ENCODE measurements at places on chromosomes 12 and 14.

DNA sequence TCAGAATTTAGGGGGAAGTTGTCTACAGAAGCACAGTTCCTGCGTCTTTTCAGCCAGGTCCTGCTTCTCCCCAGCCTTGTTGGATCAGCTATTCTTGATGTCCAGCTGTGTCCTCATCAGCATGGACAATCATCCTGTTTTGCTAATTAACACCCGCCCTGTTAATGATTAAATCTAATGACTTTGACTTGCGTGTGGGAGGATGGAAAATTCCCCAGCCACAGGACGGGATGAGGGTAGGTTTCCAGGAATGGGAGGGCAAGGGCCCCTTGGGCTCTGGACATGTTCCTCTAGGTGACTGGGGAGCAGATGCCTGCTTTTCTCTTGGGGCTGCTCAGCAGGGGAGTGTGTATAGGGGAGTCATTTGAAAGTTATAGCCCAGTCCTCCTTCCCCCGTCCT is 5.3 kb upstream of the PPP1R1A start:
- no peak for DNase-seq

- no peak for DNase-seq
Observed at GRCh38 chr12:92065018-92065499, 80.6 kb downstream of the BTG1 start.

DNA sequence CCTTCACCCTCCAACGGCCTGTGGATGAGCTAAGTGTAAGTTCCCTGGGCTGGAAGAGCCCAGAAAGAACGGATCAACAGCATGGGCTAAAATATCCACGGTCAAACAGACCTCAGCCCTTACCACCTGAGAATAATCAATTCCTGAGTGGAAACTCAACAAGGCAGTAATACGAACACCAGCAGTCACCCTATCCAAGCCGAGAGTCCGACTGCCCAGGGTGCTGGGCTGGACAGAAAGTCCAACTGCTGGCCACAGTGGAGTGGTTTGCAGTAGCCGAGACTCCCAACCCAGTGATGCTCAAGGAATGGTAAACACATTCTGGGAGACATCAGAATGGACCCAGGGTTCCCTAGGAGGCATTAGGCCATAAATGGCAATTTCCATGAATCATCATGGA is 36.8 kb downstream of the ANO2 start:
- no peak for DNase-seq

DNA sequence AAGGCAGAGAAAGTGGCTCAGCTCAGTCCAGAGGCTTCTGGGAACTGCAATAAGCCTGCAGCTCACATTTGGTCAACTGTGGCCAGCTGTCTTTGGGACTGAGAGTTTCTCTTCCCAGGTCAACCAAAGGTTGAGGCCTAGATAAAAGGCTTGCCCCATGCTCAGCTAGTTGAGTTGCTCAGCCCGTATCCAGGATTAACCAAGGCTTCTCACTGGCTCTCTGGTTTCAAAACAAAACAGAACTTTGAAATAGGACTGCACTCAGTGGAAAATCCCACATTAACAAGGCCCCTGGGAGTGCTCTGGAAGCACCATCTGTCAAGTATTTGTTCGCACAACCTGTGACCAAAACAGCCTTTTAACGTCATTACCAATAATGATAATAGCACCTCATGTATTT is 40.3 kb upstream of the NUAK1 start:
- DNase-seq, result no peak

- no peak for DNase-seq
Observed at GRCh38 chr14:100045642-100046344, 19.4 kb upstream of the EVL start.

- DNase-seq, result no peak
Observed at GRCh38 chr14:74841230-74842207, 34.4 kb downstream of the PROX2 start.

GRCh38 chr12:124780336-124780735 is 83.3 kb downstream of the SCARB1 start:
- DNase-seq, result no peak

DNA sequence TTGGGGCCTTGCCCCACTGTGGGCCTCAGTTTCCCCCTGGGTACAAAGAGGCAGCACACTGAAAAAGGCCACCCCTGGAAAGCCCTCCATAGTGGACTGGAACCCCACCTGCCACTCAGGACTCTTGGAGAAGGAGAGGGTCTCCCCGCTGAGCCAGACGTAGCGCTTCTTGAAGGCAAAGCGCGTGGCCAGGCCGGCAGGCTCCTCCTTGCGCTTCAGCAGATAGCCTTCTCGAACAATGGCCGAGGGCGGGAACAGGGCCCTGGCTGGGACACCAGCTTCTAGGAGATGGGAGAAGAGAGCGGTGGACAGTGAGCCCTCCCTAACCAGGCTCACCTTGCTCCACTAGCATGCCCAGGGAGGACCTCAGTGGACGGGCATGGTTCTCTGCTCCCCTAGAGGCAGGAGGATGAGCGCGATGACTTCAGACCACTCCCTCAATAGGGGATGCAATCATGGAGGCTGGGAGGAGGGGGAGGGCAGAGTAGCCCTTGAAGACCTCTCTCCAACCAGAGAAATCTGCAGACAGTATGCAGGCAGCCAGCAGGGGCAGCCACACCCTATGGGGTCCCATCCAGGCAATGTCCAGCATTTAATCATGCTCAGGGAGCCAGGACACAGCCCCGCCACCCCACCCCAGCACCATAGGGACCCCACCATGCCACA is 29.8 kb downstream of the RASAL1 start:
- no peak for DNase-seq

GRCh38 chr14:22556990-22557623 is 31.9 kb downstream of the DAD1 start:
- peak; percentile 8 for DNase-seq

DNA sequence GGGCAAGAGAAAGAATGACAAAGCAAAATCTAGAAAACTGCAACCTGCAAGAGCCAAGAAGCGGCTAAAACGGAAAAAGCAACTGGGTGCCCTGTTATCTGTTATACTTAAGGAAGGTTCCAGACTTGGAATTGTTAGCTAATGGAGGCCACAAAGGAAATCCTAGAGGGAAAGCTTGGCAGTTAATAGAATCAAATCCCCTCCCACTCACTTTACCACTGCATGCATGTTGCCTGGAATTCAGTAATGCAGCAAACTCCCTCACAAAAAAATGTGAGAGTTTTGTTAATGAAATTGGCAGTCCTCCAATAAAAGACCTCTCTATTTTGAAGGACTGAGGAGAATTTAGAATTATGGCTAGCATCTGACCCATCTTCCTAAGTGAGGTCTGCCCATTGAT is 164.2 kb upstream of the SOX5 start:
- DNase-seq, result no peak

DNA sequence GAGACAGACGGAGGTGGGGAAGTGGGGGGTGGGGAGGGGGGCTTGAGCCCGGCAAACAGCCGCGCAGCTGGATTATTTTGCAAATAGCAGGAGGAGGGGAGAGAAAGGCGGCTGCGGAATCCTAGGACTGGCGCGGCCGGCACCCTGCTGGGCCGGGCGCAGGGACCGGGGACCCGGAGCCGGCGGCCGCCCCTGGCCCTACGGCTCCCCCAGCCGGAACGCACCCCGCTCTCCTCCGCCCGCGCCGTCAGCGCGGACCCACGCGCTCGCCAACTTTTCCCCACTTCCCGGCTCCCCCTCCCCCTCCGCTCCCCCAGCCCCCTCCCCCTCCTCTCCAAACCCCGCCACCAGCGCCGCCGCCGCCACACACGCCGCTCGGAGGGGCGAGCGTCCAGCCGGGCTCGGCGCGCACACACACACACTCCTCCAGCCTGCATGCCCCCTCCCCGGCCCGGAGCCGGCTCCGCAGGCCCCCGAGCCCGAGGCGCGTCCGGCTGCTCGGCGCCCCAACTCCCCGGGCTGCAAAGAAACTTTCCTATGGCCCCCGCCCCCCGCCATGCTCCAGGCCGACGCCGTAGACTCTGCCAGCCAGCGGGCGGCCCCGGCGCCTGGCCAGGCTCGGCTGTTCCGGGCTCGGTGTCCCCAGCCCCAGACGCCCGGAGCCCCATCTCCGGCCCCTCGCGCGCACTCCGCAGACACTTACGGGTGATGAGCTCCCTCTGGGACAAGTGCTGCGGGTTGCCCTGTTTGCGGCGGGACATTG is 1.4 kb downstream of the BCL11B start:
- no peak for DNase-seq

DNA sequence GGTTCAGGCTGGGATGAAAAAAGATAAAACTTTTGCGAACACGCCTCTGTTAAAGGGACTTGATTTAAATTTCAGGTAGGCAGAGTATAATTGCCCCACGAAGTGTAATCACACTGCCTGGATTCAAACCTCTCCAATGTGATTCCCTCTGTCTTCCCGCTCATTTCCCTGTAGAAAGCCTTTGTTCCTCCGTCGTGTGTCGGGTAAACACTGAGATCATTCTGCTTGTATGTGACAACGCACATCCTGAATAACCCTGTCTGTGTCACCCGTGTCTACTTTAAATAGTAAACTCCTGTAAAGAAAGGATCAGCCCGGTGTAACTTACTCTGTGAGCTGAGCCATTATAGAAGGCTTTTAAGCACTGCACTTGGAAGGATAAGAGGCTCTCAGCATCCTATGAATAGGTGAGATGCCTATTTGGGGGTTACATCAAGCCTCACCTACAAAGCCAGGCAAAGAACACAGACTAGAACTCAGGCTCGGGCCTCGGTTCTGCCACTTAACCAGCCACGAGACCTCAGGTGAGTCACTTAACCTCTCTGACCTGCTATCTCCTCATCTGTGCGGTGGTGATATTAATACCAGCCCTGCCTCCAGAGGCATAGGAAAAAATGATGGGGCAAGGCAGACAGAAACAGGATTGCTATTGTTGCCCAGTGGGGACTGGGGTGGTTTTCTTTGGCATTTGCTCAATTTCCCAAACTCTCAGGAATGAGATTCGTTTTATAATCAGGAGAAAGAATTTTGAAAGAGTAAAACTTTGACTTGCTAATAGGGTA is 74.2 kb downstream of the RBM19 start:
- DNase-seq, result no peak

- no peak for DNase-seq
Observed at GRCh38 chr12:19432309-19433170, 6.8 kb upstream of the AEBP2 start.

DNA sequence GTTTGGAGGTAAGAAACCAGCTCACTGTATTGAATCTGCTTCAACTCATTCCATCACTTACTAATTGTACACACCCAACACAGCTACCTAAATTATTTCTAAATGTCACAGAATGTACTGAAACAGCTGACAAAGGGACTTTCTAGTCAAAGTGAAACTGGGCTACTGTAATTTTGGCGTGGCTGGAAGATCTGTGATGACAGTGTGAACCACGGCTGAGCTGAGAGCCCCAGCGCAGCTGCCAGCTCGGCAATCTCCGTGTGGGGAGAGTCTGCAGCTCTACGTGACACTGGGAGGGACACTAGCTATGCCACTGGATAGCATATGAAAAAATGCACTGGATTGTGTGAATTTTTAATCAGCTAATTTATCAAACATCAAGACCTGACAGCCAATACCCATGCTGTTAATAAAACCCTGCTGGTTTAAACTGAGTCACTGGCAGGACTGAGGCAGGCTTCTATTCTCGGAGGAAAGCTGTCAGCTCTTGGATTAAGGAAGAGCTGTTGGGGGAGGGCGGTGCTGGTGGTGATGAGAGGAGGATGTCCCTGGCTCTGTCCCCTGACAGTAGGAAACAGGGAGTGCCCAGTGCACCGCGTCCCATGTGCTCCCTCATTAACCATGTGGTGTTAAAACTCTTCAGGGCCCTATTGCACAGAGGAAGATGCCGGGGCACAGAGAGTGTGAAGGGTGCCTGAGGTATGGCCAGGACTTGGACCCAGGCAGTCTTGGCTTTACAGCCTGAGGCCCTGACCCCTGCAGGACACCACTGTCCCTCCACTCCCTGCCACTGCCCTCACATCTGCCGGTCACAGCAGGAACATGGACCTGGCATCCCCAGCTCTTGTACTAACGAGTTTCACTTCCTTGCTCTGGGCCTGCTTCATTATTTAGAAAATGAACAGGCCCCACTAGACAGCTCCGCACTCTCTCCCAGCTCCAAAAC is 13.3 kb downstream of the SLC15A4 start:
- DNase-seq, result no peak

DNA sequence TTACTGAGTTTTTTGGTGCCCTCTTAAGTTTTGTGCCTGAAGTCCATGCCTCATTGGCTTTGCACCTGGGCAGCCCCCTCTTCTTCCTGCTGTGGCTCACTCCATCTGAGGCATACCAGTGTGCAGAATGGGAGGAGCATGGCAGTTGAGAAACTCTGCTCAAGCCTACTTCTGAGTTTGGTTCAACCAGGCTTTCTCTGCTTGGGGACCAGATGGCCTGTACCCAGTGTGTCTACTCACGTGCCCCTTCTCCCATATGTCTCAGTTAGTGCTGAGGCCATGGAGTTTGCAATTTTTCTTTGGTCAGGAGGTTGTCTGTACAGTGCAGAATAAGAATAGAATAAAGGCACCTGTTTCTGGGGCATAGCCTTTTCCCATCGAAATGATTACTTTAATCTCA is 383.3 kb upstream of the DDHD1 start:
- DNase-seq, result no peak

DNA sequence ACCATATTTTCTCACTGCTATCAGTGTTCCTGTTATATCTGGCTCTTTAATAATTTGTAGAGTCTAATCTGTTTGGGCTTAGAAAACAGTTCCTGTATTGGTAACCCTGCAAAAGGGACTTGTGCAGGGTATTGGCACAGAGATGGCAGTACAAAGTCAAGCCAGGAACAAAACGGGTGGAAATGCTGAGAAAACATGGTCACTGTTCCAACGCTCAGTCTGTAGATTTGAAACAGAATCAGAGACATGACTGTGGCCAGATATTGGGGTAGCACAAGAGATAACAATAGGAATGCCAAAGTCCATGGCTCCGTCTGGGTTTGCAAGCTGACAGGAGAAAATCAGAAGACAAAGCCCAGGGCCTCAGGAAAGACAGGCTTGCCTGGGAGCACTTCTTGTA is 290.7 kb upstream of the PDE3A start:
- no peak for DNase-seq

GRCh38 chr12:116317139-116317538 is 39.6 kb upstream of the MED13L start:
- DNase-seq, result no peak

DNA sequence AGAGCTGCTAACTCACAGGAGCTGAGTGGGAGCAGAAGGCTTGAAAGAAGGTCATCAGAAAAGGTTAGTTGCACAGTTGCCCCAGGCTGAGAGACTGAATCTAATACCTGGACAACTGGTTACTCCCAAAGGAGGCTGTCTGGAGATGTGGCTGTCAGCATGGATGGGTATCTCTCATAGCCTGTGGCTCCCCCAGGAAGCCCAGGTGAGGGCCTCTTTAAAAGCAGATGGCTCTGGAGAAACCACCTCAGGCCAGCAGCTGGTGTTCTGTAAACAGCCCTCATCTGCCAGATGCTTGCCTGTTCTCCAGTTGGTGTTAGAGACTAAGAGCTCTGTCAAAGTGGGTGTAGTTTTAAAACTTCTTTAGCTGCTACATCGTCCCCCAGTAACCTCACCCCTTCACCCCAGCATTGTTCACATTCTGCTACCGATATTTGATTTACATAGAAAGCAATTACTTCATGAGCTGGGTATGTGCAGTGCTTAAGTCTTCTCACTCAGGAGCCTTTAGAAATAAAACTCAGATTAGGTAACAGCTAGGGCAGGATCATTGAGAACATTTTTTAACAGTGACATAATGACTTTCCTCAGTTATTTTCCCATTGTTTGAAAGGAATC is 25.8 kb downstream of the DACT1 start:
- DNase-seq, result no peak

All from GOT3 (cell line).